Keratinocyte (primary cell): ENCODE measurements at places on chromosomes 2 and 18. TPM values are rescaled to one million over a fixed set of nuclear protein-coding genes. Genes with fewer than 3 reads are reported as not detected.

- no peak for DNase-seq
Measured at GRCh38 chr2:233331536-233331935, 22.8 kb upstream of the DGKD start.

DNA sequence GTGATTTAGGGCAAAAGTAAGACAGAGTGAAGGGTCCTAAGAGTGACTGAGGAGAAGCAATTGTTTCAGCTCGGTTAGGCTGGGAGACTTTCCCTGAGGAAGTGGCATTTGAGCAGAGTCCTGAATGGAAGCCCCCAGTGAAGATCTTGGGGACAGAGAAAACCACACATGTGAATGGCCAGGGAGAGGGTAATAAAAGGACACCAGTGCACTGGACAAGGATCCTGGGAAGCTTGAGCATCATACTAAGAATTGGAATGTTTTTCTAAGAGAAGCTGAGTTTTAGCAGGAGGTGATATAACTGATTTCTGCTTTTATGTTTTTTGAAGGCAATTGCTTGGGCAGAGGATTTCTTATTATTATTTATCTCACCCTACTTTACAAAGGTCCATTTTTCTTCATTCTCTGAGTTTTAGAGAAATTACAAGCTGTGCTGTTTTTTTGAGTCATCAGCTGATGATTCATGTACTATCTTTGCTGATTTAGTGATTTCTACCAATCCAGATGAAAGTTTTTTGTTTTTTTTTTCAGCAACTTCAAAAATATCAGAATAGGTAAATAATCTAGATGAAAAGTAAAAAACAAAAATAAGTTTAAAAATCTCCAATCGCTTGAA is 43.5 kb downstream of the MFSD6 start:
- DNase-seq, result no peak

- DNase-seq, result no peak
Measured at GRCh38 chr2:136107051-136108033, 10.6 kb downstream of the CXCR4 start.

DNA sequence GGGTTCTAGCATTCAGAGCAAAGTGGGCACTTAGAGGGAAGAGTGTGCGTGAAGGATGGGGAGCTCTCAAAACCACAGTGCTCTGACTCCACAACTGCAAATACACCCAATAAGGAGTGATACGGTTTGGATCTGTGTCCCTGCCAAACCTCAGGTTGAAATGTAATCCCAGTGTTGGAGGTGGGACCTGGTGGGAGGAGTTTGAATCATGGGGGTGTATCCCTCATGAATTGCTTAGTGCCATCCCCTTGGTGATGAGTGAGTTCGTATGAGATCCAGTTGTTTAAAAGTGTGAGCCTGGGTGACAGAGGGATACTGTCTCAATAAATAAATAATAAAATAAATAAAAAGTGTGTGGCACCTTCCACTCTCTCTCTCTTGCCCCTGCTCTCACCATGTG is 50.3 kb upstream of the CCDC85A start:
- no peak for DNase-seq

GRCh38 chr2:15073664-15074063 is 441.1 kb downstream of the LRATD1 start:
- DNase-seq, result no peak

DNA sequence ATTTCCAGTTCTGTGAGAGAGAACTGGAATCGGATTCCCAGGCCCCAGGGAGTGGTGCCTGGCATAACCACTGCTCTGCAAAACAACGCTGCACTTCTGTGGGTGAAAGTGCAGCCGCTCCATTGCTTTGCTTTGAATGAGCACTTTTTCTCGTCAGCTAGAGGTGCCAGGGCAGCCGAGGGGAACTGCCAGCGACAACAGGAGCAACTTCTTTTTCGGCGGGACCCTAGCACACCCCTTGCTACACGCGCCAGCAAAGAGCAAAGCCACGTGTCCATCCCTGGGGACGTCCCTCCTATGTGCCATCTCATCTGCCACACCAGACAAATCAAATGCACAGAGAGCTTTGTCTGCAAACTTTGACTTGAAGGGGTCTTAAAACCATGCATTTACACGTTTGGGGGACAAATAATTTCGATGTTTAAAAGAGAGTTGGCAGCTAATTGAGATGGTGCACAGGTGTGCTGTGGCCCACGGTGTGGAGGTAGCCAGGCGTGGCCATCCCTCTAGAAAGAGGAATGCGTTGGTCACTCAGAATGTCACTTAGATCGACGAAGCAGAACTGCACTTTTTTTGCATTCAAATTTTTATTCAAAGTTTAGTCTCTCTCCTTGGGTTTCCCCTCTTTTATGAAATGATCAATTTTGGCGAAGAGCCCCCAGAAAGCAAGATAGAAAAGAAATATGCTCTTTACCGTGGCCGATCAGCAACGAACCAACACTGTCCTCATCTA is 151.8 kb downstream of the MBP start:
- DNase-seq, result no peak

DNA sequence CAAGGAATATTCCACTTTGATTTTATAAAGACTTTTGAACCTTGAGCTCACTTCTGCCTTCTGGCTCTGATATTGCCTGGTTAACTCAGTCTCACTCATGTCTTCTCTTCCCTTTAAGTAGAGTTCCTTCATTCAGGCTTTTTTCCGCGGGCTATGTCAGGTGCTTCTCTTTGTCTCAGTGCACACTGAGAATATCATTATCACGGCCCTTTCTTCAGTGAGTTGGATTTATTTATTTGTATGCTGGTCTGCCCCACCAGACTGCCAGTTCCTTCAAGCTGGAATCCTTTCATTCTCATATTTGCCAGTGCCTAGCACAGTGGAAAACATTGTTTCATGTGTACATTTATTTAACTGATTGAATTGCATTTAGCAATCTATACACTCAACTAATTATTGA is 136.5 kb downstream of the DOK6 start:
- no peak for DNase-seq

The ELOA2 gene
- not detected in 3 replicates for polyA plus RNA-seq

The ATOH8 gene
- polyA plus RNA-seq, result not detected in 3 replicates

The PTMA gene
- 200 to 691 TPM (median 598 TPM) in 3 replicates for polyA plus RNA-seq
